Tibial nerve (tissue), 4 donors: ENCODE measurements at places on chromosomes 7 and 10.

- DNase-seq: peak; percentile 82
These were observed 120.9 kb downstream of the C10orf105 start for GRCh38 chr10:71598621-71599055.

- no peak for DNase-seq
These were observed 5.3 kb upstream of the CACNB2 start for GRCh38 chr10:18134921-18135320.

GRCh38 chr10:133336577-133337369 is at the start of gene CALY:
Gene CALY (minus strand): TSS chr10:133336896. CDS start chr10:133328989, 7,907 bp downstream.
- no peak for DNase-seq

DNA sequence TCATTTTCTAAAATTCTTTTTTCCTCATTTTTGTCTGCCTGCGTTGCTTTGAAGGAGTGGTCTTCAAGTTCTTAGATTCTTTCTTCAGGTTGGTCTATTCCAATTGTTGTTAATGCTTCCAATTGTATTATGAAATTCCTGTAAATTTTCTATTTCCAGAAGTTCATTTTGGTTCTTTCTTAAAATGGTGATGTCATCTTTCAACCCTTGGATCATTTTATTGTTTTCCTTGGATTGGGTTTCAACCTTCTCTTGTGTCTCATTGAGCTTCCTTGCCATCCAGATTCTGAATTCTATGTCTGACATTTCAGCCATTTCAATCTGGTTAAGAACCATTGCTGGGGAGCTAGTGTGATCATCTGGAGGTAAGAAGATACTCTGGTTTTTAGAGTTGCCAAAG is 33.1 kb downstream of the PNLIPRP2 start:
- no peak for DNase-seq

GRCh38 chr10:53664282-53665019 is 891.9 kb upstream of the MBL2 start:
- no peak for DNase-seq

DNA sequence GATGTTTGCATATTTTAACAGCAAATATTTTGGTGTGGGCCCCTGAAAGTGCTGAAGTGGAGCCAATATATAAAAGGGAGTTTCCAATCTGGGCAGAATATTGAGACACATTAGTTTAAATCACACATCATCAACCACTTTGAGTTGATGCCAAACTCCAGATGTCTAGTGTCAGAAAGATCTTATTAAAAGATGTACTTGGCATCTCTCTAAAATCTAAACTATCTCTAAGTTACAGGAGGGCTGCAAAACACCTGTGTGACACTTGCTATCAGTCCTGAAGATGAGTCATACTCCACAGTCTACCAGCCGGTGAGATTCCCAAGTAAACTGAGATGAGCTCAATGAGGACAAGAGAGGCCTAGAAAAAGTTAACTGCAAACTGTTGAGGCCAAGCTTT is 11.4 kb downstream of the JAZF1 start:
- no peak for DNase-seq

- DNase-seq: no peak
These were observed at the start of gene ADARB2 for GRCh38 chr10:1737222-1738061. Gene ADARB2 (minus strand): TSS chr10:1737525.

- no peak for DNase-seq
These were observed 19.3 kb downstream of the VIPR2 start for GRCh38 chr7:159125104-159125954.

GRCh38 chr10:97174276-97174775 is 11.4 kb downstream of the SLIT1 start:
- DNase-seq: no peak

DNA sequence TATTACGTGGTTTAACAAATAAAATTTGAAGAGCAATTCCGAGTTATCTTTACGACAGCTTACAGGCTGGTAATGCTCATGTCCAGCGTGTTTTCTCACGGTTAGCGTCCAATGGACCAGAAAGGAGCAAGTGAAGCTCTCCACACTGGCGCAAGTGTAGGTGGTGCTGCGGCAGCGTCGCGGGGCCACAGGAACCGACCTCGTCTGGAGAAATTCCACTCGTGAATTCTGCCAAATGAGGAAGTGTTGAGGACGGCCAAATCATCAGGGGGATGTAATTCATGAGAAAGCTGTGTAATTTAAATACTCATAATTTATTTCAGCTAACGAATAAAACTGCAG is 350 bp upstream of the ZNF37A start:
- no peak for DNase-seq

DNA sequence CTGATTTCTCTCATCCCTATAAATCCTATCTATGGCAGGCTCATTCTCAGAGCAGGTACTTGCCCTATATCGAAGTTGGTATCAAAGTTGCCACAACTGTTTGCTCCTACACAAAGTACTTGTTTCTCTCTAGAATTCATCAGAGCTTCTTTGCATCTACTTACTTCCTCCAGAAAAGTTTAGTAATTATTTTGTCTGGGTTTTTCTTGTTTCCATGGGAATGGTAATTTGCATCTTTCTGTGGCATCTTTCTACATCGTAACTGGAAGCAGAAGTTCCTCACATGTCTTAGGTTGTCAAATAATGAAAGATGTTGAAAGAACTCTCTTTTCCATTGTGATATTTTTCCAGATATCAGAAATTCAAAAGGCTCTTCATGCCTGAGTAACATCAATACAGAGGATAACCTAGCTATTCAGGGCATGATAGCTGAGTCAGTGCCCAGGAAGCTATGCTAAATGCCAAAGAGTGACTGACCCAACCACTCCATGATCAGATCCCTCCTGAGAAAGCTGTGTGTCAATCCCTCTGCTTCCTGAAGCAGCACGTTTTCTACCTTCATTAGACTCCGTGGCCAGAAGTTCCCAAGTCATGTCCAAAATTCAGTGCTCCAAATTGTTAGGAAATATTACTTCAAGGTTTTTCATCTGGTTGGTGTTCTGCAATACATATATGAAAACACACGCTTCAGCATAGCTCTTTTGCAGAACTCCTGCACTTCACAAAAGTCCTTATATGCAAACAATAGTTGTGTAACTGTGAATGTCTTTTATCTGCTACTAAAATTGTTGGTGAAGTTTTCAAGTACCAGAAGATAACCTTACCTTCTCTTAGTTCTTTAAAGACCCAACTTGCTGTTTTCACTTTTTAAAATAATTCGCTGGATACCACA is 216.5 kb downstream of the VTI1A start:
- no peak for DNase-seq

DNA sequence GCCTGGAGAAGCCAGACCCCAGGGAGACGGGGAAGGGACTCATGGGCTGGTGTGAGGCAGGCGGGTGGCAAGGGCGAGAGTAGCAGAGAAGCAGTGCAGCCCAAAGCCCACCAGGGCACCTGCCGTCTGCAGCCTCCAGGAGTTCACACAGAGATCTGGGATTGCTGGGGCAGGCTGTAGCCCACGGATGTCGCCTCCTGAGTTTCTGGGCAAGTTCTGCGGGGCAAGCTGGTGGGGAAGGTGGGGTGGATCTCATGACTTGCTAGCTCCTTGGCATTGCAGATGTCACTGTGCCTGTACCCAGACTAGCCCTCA is 6.0 kb downstream of the ADCK2 start:
- no peak for DNase-seq

DNA sequence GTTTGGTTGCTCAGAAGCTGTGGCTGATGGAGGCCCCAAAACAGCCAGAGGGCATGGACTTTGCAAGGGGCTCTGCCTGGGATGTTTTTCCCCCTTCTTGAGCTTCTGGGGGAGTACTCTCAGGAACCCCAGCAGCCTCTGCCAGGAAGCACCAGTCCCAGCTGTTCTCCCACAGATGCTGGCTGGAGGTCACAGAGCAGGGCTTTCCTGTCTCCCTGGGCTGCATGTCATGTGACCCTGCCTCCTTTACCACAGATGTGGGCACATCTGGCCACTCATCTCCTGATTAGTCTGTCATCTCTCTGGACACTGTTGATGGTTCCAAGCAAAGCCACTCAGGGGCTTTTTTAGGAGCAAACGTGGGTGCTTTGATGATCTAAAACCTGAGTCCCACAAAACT is 136.7 kb downstream of the NEURL1 start:
- no peak for DNase-seq

- DNase-seq: no peak
These were observed 10.5 kb downstream of the DDC start for GRCh38 chr7:50554431-50555322.

- DNase-seq: no peak
These were observed 31.1 kb downstream of the DRGX start for GRCh38 chr10:49364747-49365146.

DNA sequence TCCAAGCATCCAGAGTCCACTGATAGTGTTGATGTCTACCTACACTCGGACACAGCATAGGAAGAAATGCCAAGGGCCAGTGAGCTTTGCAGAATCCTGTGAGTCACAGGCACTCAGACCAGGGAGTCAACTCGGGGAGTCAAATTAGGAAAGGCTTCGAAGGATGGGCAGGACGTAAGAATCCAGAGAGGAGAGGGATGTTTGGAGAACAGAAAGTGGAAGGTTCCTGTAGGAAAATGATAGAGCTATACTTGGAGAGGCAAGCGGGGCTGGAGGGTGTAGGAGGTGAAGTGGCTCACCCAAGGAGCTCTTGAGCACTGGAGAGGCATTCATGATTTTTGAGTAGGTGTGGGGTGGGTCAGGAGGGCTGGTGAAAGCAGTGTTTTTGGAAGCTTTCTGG is 3.0 kb downstream of the ZYX start:
- no peak for DNase-seq

DNA sequence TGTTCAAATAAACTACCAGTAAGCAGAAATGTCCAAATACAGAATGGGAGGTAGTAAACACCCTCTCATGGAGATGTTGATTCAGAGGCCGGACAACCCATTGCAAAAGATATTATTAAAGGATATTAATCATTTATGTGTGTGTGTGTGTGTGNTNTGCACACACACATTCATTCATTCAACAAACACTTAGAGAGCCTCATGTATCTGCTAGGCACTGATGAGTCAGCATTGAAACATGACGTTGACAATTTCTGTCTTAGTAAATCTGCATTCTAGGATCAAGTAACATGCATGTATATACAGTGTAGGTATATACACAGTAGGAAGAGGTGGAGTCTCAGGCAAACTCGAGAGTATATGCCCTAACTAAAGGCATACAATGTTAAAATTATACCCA is 187.0 kb downstream of the ZNF365 start:
- no peak for DNase-seq

GRCh38 chr7:29408841-29409243 is 154.8 kb upstream of the PRR15 start:
- DNase-seq: peak; percentile 93

DNA sequence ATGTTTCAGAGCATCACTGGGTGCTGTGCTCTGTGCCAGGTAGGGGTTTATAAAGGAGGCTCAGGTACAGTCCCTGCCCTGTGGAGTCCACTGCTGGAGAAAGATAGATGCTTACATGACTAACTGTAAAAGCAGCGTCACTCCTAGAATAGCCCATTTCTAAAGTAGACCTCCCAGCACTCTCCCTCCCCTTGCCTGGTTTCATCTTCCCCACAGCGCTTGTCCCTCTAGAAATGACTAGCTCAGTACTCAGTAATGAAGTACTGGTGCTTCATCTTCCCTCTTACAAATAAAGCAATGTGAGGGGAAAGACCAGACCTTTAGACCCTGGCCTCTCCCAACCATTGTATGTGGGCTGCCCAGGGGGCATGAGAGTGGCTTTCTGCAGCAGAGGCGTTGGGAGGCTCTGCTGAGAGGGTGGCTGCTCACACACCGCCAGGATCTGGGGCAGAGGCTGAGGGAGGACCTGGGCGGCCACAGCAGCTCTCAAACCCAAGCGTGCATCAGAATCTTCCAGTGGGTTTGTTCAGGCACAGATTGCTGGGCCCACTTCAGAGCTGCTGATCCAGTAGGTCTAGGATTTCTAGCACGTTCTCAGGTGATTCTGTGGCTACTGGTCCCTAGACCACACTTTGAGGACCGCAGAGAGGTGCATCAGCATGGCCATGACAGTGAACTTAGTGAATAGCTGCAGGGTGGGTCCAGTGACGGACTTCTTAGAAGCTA is 110.3 kb upstream of the ANLN start:
- no peak for DNase-seq

- DNase-seq: no peak
These were observed 8.1 kb upstream of the VDAC2 start for GRCh38 chr10:75202321-75203045.

DNA sequence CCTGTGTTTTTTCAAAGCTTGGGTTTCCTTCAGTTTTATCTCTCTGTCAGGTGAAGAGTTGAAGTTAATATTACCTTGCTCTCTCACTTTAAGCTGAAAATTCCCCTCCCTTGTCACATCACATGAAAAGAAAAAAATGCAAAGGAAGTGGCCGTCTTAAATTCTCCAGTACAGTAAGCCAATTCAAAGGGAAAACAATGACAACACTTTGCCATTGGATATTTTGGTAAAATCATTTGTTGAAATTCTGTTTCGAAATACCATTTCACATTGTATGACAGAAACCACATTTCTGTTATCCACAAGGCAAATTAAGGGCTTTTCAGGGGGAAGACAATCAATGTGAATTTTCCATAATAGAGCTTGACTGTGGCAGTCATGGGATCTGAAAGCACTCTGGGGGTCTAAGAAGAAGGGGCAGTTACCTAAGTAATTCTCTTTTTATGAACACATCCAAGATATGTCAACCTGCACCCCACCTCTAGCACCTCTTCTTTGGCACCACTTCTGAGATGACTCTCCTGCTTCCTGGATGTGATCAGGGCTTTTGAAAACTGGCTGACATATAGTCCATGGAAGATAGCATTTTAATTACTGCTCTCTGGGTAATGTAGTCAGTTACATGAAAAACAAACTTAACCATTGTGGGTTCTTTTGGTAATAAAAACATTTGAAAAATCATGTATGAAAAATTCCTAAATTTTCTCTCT is 63.8 kb downstream of the ENTPD1 start:
- DNase-seq: no peak

DNA sequence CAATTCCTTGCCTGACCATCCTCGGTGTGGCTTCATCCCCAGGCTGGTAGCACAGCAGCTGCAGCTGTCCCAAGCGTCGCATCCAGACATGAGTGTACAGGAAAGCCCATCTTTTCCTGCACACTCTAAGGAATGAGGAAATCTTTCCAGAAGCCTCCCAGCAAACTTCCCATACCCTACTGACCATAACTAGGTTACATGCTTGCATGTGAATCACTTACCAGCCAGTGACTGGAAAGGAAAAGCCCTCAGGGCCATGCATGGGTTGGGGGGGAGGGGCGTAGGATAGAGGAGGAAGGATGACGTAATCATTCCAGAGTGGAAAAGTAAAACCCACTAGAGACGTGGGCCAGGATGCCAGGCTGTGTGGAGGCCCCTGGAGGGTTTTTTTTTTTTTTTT is 18.9 kb upstream of the ZNF212 start:
- DNase-seq: no peak

DNA sequence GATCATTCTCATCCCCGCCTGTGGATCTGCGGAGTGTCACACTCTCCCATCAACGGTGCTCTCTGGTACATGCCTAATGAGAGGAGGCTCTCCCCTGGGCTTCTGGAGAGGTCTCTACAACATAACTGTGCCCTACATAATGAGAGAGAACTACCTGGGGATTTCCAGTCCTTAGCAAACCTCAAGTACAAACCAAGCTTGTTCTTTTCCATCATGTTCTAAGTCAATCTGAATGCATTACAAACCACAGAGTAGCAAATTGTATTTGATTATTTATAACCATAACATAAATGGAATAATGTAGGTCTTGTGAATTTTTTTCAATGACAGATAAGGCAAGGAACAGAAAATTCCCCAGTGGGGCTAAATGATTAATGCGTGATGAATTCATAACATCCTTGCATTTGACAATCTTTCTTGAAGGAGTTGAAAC is 412.4 kb upstream of the NRP1 start:
- DNase-seq: no peak
